ENCODE measurements at places on chromosomes 3 and 15.

- no peak for DNase-seq
Measured at GRCh38 chr3:49006408-49007067, 653 bp upstream of the WDR6 start.

DNA sequence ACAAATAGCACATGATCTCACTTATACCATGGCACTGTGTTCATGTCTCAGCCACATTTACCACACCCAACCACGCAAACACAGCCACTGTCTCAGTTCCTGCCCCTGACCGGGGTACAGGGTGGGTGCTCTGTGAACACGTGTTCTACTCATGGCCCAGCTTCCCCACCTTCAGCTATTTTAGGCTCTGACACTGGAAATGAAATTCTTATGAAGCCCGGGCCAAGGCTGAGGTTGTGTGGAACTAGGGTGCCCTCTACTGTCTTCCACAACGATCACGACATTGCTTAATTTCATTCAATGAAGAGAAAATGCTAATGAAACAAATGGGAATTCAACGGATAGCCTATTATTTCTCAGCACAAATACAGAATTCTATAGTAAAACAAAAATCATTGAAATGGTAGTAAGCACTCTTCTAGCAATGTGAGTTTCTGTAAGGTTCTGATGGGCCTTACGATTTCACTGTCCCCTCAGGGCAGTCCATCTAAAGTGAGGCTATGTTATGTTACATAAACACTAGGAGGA is 2.1 kb upstream of the GABRA5 start:
- DNase-seq = no peak

DNA sequence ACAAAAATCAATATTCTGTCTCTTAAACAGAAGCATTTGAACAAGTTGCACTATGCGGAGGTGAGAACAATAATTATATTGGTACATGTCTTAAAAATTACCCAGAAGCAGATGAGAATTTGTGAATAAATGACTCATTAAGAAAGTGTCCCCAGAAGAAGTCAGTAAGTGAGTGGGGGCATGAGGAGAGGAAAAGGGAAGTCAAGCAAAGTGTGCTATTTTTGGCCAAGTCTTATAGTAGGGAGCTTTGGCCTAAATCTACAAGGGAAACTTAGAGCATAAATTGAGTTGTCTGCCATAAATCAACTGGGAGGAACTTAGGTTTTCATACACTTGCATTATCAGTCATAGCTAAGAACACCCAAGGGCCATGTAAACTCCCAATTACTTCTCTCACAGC is 86.9 kb upstream of the SATB1 start:
- no peak for DNase-seq

GRCh38 chr3:126678693-126679317 is 23.9 kb upstream of the TXNRD3 start:
- DNase-seq = no peak

DNA sequence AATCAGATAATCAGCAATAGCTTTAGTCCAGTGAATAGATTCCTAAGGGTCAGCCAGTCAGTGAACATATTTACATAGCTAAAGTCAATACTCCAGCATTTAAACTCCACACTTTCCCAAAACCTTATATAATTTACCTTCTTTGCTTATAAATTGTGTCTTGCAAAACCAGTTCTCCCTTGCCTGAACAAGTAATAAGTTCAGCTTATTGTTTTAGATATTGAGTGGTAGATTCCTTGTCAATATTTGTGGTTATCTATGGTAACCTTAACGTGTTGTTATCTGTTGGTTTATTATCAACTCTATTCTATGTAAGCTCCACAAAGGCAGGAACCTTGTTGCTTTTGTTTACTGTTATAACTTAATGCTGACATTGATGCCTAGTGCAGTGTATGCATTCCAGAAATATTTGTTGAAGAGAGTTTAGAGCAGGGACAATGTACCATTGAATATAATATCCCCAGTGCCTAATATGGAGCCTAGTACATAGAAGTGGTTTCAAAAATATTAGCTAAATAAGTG is 24.0 kb downstream of the PLSCR5 start:
- no peak for DNase-seq

DNA sequence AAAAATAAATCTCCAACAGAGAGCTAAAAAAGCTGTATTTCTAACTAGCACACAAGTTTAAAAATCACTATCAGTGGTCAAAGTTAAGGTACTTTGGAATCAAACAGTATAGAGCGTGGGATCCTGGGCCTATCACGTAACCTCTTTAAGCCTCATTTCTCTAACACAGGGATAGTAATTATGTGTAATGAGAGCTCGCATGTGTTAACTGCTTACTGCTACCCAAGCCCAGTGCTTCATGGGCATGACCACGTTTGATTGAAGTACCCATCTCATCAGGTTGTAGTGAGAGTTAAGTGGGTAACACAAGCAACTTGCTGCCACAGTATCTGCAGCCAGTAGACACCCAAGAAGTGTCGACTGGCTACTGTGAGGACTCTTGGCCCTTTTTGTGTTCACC is 28.2 kb upstream of the NOX5 start:
- DNase-seq = no peak
